Activated CD4-positive, alpha-beta T cell treated with anti-CD3 and anti-CD28 coated beads, Interleukin-2, amount 10 ng/mL, durations not matched to agents 24 days and 14 days (primary cell): ENCODE measurements at places on chromosomes 2 and 18. TPM values are rescaled to one million over a fixed set of nuclear protein-coding genes. Genes with fewer than 3 reads are reported as not detected.

Gene POTEI
- not detected in 2 replicates for total RNA-seq

Gene DYSF
- 0.36 TPM in 1 of 2 replicates, not detected in the other for total RNA-seq

DNA sequence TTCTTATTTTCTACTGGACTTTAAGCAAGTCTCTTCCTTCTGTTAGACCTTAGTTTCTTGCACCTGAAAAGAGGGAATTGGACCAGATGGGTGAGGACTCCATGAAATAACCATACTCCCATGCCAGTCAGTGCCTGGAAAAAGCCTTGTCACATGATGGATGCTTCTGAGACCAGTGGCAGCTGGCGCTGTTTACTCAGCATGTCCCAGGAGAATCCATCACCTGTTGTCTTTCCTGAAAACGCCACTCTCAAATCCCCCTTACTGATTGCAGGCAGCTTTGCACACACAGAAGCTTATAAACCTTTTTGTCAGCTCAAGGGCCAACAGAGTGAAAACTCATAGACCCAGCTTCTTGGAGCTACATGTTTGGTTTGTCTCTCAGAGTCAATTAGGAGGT lies 117.6 kb downstream of the POLE4 start:
- H3K27me3 ChIP-seq: no peaks in the 10 kb centered on the region
- H3K4me1 ChIP-seq: no peaks in the 10 kb centered on the region
- H3K36me3 ChIP-seq: no peaks in the 10 kb centered on the region
- H3K27ac ChIP-seq: no peak overlapping the region
- no peak overlapping the region for H3K4me3 ChIP-seq
- DNase-seq: no peak

Gene KIF1A
- 0.37 and 0.47 TPM in 2 replicates for total RNA-seq

- no peak for DNase-seq
- H3K27me3 ChIP-seq: no peaks in the 10 kb centered on the region
- H3K27ac ChIP-seq: no peak overlapping the region
Observed at GRCh38 chr2:139394801-139395200, 614.6 kb upstream of the NXPH2 start.

DNA sequence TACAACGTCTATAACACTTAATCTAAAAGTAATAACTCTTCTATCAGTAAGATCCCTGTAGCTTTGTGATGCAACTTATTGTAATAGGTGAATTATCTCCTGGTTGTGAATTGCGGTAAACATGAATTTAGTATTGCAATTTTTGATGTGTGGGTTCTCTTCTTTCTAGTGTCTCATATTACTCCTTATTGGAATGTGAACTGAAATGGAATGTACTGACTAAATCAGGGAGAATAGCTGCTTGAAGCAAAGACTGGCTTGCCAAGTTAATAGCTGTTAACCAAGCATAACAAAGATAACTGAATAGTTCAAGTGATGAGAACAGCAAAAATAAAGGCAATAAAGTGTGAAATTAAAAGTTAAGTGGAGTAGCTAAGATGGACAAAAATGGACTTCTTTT lies 60.5 kb upstream of the TFPI start:
- H3K27me3 ChIP-seq: no peaks in the 10 kb centered on the region
- H3K27ac ChIP-seq: no peak overlapping the region
- no peak for DNase-seq
- H3K36me3 ChIP-seq: no peaks in the 10 kb centered on the region
- H3K4me1 ChIP-seq: no peaks in the 10 kb centered on the region
- no peak overlapping the region for H3K4me3 ChIP-seq

Gene TFPI
- 1.2 and 1.5 TPM in 2 replicates for total RNA-seq

Gene METTL4
- 17.7 and 18.4 TPM in 2 replicates for total RNA-seq
